ENCODE measurements at places on chromosomes 12 and 14.

DNA sequence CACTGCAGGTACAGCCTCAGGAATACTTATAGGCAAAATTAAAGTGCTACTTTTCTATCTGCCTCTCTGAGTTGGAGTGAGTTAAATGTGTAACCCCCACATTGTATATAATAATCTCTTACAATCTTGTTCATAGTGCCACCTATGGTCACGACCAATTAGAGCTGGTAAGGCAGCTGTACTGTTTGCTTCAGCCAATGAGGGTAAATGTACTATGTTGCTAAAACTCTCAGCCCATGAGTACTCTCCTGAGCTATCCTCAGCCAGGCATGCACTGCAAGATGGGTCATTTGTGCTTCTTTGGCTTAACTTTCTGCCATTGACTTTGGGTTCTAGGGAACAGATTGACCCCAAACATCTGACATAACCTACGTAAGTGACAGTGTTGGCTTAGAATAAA lies 15.0 kb upstream of the MDM2 start:
- peak; percentile 47 for DNase-seq

DNA sequence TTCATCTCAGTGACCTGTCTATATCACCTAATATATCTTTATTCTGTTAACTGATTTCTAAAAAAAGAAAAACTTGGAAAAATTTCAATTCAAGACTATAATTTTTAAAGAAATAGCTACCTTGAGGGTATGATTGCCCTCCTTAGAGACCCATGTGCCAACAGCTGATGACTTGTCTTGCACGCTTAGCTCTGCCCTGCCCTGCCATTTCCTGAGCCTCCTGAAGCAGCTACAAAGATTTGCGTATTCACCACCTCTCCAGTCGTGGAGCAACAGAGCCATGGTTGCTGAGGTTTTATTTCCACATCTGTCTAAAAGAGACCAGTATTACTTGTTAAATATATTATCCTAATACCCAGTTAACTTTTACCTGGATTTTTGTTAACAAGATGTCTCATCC lies 91.7 kb upstream of the ATF1 start:
- DNase-seq: no peak

DNA sequence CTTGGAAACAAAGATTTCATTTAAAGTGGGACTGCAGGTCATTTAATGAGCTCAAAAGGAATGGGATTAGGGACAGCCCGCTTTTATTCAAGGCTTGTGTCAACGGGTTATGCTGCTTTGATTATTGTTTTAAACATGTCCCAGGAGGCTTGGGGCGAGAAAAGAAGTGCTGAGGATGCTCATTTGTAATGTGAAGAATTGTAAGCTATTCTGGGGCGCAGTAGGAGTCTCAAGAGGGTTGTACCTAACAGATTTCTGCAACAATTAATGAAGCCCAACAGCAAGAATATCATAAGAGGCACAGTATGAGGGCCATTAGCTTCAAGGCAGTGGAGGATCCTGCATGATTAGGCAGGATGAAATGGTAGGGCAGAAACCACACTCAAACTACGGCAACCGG lies 122.5 kb downstream of the KTN1 start:
- no peak for DNase-seq

DNA sequence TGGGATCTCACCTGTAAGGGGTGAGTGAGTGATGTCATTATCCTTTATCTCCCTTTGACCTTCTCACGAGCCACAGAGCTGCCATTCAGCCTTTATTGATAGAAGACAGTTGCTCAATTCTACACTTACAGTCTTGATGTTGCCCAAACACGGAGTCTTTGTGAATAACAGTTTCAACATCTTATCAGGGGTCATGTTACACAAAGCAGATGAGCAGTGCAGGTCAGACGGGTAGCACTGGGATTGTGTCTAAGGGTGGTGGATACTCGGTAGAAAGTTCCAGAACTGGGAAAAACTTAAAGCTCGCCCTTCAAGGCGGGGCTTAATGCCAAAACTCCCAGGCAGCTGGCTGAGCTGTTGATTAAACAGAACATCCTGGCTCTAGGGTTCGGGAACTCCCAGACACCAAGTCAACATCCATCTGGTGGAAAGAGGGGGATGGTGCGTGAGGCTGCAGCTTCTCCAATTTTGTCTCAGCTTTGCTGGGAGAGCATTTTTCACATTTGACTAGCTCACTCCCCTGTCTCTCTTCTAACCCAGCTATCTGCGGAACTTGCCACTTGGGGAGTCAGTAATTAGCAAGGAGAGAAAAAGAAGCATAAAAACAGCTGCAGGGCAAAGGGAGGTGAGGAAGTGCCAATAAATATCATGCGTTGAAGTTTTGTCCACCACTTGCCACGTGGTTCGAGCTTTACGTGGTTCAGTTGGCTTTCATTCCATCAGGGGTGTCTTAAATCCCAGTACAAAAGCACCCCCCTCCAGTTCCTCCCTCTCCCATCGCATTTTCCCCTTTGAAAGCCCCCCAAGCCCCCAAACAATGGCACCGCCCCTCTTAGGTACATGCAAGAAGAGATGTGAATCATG lies 31.0 kb downstream of the FOXN4 start:
- peak; percentile 68 for DNase-seq

DNA sequence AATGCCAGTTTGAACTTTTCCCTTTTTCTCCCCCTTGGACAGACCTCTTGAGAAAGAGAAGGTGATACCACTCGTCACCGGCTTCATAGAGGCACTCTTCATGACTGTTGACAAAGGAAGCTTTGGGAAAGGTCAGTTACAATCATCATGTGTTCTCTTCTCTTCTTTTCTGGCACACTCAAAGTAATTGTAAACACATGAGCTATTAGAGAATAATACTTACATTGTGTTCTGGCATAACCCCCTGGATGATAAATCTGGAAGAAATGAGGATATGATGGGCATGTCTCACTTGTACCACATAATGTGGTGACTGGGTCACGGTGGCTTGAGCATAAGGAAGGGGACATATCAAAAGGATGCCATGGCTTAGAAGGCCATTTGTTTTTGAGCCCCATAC lies 20.0 kb downstream of the UTP20 start:
- peak; percentile 5 for DNase-seq

- DNase-seq: peak; percentile 89
Measured at GRCh38 chr14:103401223-103402214, 16.3 kb downstream of the MARK3 start.

- DNase-seq: peak; percentile 69
Measured at GRCh38 chr14:57848786-57849185, 17.1 kb downstream of the SLC35F4 start.

GRCh38 chr12:104772336-104772735 lies 185.8 kb downstream of the SLC41A2 start:
- no peak for DNase-seq

GRCh38 chr14:95244587-95244986 lies 75.1 kb downstream of the CLMN start:
- no peak for DNase-seq

- no peak for DNase-seq
Measured at GRCh38 chr14:96027431-96028355, 11.5 kb upstream of the C14orf132 start.

- peak; percentile 80 for DNase-seq
Measured at GRCh38 chr12:54018468-54018984, 9.7 kb upstream of the HOXC6 start.

DNA sequence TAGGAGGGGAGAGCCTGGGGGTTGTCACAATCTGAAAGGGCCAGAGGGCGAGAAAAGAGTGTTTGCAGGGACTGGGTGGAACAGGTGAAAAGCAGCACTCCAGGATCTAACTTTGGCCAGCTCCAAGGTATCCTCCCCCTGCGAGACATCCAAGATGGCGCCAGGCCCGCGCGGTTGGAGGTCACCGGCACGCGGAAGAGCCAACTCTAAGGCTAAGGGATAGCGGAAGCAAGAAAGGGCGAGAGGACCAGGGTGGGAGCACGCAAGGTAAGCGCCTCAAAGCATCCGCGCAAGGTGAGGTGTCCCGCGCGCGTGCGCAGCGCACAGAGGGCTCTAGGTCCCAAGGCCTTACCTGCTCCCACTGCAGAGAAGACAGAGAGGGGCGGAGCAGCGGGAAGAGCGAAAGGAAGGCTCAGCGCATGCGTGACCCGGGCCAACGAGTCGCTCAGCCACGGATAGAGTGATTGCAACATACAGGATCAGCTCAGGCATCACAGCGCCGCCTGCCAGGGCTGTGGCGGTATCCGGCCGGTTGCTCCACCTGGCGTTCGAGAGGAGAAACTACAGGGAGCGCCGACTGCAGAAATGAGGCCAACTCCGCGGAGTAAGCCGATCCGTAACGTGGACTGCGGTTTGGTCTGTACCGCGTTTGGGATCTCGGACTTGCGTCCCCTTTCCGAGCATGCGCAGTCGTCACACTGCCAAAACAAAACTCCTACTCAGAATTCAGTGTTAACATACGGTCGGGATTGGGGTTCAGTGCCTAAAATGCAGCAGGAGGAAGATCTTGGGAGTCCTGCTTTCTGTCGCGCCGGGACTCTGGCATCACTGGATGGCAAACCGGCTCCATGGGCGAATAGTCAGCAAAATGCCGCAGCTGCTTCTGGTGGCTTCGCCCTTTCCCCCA lies at the start of gene ATP5MC2:
ATP5MC2 (minus strand) TSS at position 383 of the 907 bp plus-strand sequence. CDS start 3,469 bp downstream, outside the sequence.
- DNase-seq: peak; percentile 98

GRCh38 chr12:113260636-113261300 lies 39.5 kb downstream of the TPCN1 start:
- DNase-seq: no peak

DNA sequence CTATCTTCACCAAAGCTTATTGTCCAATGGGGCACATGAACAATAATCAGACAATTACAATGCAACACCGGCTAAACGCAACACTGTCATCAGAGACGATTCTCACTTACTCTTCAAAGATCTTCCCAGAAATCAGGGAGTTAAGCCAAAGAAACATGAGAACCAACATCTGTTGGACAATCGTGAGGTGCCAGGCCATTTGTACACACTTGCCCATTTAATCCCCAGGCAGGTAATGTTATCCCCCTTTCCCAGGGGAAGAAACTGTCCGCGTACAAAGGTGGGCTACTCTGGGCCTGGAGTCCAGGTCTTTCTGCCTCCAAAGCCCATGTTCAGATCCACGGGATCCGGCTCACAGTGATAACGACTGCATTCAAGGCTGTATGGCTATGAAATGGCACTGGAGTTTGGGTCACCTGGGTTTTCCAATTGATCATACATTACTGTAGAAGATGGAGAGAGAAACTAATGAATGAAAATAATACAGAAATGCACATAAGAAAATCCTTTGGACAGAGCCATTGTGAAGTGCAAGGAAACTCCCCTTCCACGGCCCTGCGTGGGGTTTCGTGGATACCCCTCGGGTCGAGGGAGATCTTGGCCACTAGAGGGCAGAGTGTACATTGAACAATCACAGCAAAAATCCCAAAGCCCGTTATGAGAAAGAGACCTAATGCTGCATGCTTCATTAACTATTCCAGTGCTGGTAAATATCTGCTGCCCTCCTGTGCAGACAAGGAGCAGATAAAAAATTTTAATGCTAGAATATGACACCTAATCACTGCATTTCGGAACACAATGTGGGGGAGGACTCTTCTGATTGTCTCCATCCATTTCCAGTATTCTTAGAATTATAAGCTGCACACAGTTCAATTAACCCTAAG lies 111.4 kb downstream of the EGLN3 start:
- DNase-seq: peak; percentile 55

- DNase-seq: no peak
Measured at GRCh38 chr12:103455020-103455763, 40.6 kb downstream of the C12orf42 start.

DNA sequence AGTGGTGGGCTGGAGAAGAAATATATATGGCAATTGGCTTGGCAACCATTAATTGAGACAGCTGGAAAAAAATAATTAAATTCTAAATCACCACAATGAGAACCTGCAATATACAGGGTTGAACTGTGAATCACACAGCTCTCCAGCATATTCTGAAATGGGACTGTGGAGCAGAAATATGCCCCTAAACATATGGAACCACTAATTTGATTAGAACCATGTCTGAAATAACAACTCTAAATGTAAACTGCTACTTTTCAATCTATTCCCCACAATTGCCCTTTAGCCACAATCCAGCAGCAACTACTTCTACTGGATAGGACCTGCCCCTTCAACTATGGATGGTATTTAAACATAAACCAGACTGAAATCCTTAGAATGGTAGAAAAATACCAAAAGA lies 330.4 kb downstream of the TRHDE start:
- no peak for DNase-seq
